ENCODE measurements at places on chromosomes 16 and 17.

DNA sequence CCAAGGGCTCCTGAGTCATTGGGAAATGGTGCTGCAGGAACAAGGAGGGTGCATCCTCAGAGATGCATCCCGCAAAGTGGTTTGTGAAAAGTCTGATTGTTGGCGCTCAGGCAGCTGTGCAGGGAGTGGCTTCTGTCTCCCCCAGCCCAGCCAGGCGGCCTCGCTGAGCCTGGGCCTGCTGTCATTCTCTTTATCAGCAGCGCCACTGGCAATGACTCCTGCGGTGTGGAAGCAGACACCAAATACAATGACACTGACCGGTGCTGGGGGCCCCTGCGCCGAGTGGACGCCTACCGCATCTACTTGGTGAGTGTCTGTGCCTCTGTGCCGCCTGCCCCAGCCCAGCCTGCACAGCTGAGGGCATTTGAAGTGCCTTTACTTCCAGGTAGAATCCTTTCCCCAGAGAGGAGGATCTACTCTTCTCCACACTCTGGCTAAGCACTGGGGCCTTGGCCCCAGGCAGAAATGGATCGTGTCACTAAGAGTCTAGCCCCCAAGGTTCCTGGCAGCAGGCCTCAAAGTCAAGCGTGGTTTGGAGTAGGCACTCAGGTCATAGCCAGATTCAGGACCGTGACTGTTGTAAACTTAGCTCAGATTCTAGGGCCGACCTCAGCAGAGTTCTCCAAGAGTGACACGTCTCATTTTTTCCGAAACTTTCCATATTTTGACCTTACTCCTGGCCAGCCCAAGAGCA, 19.3 kb upstream of the NAT9 start:
- no peak for DNase-seq

DNA sequence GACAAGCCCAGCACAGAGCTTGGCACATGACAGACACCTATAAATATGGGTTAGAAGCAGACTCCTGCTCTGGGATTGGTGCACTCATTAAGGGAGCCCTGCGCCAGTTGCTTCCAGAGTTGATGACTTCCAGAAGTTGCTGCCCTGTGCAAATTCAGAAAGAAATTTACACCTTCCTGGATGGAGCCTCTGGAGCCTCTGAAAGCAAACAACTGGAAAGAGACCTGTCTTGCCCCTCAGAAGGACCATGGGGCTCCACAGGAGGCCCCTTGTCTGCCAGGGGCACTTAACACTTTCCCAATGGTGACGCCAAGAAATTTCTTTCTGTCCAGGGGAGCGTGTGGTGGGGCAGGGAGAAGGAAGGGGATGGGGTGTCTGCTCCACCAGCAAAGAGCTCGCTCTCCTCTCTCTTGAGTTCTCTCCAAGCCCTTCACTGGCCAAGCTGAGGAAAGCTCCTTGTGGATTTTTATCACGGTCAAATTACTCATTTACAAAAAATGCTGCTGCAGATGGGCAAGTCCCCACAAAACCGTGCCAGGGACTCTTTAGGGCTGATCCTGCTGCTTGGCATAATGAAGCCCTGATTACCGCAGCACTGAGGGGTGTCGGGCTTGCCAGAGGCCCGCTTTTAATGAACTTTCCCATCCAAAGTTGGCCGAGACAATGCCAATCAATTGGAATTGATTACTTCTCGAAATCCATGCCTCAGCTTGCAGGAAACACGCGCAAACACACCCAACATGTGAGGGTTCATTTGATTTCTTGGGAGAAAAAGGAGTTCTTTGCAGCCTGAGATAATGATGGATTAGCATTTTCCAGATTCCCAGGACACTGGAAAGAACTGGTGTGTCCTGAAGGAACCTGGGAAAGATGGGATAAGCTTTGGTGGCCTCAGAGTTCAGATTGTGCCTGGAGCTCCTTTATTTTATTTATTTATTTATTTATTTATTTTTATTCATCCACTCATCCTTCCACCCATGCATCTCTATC, 583.6 kb upstream of the CDH5 start:
- DNase-seq = no peak

DNA sequence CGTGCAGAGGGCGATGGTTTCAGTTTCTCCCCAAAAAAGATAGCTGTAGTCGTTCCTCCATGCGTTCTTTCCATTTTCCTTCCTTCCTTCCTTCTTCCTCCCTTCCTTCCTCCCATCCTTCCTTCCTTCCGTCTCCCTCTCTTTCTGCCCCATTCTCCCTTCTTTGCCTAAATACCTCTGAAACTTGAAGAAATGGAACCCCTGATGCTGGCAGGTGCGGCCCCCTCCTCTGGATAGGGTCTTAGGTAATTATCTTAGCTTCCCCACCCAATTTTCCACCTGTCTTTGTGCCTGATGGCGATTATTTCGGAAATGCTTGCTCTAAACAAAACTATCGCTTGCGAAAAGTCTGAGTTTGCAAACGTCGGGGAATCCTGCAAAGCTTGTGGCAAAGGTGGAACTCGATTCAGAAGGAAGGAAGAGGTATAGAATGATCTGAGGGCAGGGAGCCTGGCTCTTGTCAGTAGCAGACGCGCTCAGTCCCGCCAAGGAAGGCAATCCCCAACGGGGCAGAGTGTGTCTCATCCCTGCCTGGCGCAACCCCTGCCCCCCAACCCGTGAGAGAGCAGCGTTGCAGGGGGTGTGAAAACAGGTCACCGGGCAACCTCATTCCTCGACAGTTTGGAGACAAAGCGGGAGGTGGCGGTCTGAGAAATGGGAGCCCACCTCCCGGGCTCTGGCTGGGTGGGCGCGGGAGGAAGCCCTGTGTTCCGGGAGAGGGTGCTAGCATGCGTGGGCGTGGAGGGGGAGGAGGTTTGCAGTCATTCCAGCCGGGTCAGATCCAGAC, 2.9 kb upstream of the CBX8 start:
- no peak for DNase-seq

- DNase-seq = peak; percentile 92
These were observed 7.5 kb downstream of the EPOP start for GRCh38 chr17:38667099-38667786.

DNA sequence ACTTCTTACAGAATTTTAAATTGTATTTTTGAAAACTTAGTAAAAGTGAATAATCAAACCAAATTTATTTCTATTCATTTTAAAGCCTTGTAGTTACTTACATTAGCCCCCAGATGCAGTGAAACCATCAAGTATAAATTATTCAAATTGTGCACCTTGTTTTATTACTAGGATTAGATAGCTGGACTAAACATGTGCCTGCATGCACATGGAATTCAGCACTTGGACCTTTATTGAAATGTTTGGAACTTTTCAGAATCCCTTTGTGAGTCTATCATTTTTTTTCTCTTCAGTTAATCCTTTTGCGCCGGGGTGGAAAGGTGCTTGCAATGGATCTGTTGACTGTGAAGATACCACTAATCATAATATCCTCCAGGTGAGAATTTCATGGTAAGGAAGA, 4.7 kb downstream of the ZPBP2 start:
- no peak for DNase-seq

GRCh38 chr17:78121801-78122215, 6.7 kb downstream of the TMC6 start:
- DNase-seq = no peak

- peak; percentile 87 for DNase-seq
These were observed 67.6 kb downstream of the USP31 start for GRCh38 chr16:23081675-23082119.

DNA sequence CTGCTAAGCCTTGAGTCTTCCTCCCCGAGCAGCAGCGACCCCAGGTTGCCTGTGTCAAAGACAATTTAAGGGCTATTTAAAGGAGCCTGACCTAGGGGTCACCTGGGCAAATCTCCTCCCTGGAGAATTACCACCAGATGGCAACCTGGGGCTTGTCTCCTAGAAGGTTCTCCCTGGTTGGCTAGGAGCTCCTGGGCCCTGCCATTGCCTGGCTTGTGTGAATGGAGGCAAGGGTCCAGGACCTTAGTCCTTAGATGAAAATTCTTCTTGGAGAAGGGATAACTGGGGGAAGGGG, 51.3 kb upstream of the TAC4 start:
- DNase-seq = peak; percentile 82

DNA sequence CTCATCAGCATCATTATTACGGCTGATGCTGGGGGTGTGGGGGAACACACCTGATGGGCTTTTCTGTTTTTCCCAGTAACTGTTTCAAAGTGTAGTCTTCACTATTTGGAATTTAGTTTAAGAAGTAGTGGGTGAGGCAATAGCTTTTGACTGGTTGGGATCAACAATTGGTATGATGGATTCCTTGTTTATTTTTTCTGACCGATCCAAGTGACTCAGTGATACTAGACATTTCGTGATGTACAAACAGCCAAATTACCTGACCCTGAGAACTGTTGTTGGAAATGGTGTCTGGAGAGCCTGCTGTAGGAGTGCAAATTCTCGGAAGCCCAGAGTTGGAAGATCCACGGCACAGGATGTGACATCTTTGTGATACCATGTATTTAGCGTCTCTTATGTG, 204.2 kb downstream of the PRKCA start:
- no peak for DNase-seq

- DNase-seq = peak; percentile 85
These were observed 707 bp downstream of the NUFIP2 start for GRCh38 chr17:29292992-29293889.

GRCh38 chr16:81003610-81004460, 2.9 kb downstream of the CMC2 start:
- DNase-seq = no peak

DNA sequence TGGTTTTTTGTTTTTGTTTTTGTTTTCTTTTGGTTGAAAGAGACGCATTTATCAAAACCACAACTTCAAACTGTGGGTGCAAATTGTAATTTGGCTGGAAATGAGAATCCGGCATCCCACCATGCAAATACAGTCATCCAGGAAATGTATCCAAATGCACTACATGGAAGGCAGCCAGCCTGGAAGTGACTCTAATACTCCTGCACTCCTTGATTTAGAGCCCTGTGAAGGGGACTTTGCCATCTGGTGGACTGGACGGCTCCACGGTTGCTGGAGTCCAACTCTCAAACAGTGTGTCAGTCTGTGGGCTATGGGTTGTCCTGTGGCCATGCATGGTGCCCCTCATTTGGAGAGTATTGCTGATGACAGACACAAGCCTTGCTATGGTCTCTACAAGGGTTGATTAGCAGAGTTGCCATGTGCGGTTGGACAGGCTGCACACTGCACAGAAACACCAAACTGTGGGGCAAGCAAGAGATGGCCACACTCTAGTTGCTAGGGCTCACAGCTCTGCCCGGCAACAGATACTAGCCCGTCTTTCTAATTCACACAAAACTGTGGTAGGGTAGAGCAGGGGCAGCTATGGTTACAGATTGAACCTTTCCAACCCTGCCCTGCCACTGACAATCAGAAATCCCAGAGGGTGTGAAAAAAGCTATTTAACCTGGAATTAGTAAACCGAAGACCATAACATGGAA, 62.4 kb downstream of the VAT1L start:
- no peak for DNase-seq

GRCh38 chr17:79583475-79583874, 27.4 kb downstream of the RBFOX3 start:
- DNase-seq = no peak

DNA sequence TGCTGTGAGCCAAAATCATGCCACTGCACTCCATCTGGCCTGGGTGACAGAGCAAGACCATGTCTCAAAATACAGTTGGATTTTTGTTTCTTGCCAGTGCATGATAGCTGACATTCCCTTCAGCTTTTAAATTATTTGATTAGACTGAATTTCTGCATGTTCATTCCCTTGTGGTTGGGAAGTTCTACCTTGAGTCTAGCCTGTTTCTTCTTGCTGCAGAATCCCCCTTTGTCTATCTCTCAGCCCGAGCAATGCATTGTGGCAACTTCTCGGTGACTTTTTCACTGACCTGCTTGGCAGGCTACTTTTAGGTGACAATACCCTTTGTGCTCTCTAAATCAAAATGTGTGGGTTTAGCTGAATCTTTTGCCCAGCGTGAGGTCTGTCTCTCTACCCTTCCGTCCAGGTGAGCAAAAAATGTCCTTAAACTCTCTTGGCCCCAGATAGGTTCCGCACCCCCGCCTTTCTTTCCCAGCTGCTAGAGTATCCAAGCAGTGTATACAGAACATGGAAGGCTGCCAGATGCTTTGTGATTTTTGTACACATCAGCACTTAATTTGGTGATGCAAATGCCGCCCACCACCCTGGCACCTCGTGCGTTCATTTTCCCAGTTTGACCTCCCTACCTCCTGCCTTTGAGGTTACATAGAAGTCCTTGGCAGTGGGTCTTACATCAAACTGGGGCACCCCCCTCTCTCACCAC, 130.2 kb downstream of the ABCC6 start:
- DNase-seq = no peak

- DNase-seq = no peak
These were observed 14.6 kb downstream of the USP22 start for GRCh38 chr17:21028192-21028591.

GRCh38 chr16:85921026-85921425, 22.1 kb downstream of the IRF8 start:
- DNase-seq = peak; percentile 80

DNA sequence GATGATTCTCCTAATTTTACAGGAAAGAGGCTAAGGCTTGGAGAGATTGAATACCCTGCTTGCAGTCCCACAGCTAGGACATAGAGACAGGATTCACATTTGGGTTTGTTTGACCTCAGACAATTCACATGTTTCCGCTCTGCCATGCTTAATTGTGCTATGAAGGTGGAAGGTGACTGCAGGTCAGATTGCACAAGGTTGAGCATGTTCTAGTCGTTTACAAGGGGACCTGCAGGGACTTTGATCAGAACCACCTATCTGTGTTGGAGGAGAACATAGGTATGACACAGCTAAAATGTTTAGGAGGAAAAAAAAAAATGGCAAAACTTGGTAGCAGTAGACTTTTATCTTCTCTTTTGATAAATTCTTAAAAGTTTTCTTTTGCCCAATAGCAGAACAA, 4.9 kb upstream of the ANKFN1 start:
- DNase-seq = no peak

DNA sequence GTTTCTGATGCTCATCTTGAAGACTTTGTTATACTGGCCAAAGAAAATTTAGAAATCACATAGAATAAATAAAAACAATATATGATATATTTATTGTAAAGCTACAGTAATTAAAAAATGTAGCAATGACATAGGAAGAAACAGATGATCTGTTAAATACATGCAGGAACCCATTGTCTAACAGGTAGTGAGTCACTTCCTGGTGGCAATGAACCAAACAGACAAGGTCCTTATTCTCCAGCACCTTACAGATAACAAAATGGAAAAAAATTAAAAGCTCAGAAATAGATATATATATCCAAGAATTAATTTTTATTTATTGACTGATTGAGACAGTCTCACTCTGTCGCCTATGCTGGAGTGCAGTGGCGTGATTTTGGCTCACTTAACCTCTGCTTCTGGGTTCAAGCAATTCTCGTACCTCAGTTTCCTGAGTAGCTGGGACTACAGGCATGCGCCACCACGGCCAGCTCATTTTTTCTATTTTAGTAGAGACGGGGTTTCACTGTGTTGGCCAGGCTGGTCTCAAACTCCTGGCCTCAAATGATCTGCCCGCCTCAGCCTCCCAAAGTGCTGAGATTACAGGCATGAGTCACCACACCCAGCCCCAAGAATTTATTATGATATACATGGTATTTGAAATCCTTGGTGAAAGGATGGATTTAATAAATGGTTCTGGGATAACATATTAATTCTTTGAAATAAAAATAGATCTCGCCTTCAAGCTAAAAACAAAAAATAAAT, 7.5 kb downstream of the NETO2 start:
- DNase-seq = no peak

GRCh38 chr17:71970312-71970711, 150.5 kb upstream of the SOX9 start:
- DNase-seq = peak; percentile 77

GRCh38 chr17:40430272-40431230, 12.7 kb upstream of the IGFBP4 start:
- peak; percentile 47 for DNase-seq
